ENCODE measurements at places on chromosomes 3 and 15.

DNA sequence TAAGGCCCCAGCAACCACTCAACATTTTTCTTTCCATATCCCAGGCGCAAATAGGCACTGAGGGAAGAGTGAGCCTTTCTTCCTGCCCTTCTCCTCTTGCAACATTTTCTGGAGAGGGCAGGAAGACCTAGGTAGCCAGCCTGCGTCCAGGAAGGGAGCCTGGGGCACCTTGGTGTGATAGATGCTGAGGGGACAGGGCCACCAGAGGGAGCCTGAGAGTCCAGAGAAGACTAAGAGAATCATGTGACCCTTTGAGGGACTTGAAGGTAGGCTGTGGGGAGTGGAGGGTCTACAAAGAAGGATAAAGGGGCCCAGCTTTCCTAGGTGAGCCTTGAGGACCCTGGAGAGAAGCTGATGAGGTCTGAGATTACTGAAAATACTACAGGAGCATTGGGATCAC lies 346.6 kb downstream of the CNTN6 start:
- DNase-seq = no peak

DNA sequence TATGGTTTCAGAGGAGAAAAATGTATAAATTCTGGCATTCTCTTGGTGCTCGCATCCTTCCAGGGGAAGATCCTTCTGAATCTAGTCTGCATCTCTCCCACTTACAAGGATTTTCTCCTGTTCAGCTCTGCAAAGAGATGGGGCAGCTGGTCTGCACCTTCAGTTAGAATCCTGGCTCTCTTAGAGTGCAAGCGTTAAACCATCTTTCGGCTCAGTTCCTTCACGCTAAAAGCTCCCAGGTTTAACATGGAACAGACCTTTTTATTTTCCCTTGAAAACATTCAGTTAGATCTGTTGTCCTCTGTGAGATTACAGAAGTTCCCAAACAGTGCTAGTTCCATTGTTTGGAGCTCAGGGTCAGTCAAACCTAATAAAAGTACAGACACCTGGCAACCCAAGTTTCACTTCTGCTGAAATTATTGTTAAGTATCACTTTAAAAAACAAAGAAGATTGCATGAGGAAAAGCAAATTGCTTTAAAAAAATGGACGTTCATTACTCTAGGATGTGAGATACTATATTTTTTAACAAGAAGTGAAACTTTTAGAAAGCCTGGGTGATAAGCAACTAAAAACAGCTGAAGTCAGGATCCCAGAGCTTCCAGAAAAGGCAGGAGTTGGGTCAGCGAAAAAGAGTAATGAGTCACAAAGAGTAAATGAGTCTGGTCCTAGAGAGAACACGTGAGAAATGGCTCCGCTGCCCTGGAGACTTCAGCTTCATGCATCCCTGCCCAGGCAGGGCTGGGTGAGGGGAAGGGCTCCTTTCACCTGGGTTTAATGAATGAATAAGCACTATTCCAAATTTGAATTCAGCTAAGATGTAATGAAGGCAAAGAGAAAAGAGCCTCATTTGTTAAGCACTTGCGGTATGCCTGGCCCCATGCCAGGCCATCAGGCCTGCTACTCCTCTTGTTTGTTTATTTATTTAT lies 63.3 kb downstream of the ABTB1 start:
- DNase-seq = no peak

DNA sequence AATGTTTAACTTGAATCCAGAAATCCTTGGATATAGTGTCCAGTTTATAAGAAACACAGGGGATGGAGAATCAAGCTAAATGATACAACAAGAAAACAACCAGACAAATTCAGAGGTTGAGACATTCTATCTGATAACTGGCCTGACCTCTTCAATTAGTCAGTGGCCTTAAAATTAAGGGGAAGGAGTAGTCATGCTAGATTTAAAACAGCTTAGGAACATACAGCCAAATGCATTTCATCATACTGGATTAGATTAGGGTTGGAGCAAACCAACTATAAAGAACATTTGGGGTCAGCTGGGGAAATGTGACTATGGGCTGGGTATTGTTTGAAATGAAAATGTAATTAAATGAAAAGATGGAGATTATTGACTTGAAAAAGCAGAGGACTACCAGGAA lies 53.3 kb downstream of the PPARG start:
- no peak for DNase-seq

DNA sequence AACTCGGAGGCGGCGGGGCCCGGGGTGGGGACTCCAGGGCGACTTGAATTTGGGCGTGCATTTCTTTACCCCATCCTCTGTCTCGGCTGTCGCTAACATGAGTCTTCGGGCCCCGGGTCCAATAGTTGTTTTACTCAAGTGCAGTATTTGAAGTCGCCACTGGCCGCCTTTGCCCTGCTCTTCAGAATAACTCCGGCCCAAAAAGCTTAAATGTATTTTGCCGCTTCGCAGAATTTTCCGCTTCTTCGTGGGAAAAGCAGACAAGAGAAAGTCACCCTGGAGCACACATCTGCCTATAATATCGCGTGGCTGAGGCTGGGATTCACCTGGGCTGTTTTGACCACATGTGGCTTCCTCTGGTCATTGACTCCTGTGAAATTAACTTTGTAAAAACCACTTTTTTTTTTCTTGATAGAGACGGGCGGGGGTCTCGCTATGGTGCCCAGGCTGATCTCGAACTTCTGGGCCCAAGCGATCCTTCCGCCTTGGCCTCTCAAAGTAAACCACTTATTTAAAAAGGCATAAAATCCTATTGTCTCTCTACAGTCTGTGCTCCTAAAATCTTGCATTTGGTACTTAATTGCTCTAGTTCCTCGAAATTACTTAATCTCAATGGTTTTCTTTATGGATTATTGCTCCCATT lies 676 bp downstream of the CNOT10 start:
- no peak for DNase-seq

DNA sequence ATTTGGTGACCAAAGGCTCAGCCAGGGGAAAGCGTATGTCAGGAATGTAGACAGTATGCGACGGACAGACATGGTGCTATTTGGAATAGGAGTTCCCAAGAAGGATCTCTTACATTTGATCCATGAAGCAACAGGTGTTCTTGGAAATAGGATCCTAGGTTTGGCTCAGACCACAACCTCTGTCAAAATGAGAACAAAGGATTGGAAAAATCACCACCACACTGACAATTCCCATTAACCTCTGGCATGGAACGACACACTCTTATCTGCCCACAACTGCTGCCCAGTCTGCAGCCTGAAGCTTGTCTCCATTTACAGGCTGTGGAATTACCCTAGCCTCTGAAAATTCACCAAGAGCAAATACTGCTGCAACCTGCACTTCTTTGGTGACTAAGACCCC lies 33.6 kb upstream of the LRRN1 start:
- DNase-seq = no peak

All from forelimb muscle (tissue), 1 donor.